CD4-positive, alpha-beta T cell treated with Interleukin-4 for 4 hours (primary cell): ENCODE measurements at places on chromosomes 12 and 14.

- DNase-seq: no peak
These were observed 154.9 kb upstream of the PELI2 start for GRCh38 chr14:55963295-55963694.

DNA sequence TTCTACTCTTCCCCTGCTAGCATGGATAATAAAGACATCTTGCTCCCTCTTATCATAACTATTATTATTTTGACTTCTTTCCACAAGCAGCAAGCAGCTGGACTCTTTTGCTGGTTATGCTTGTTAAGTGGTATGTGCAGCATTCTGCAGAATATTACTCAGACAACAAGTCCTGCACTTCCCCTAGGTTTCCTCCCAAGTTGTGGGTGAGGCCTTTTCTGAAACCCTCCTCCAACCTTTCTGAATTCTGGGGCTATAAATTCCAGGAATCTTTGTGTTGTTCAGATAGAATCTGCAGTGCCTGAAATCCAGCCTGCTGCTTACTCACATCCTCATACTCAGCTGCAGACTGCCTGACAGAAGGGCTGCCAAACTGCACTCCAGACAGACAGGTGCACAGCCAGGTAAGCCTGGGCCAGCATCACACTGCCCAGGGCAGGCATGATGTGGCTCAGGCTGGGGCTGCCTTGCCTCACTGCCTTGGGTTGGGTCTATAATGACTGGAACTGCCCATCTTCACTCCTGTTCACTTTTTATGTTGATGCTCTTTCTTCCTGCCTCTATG is 6.2 kb upstream of the DHRS2 start:
- no peak for DNase-seq

GRCh38 chr12:80837342-80837978 is 100.3 kb downstream of the LIN7A start:
- DNase-seq: no peak

- DNase-seq: no peak
These were observed 54.3 kb downstream of the PLCZ1 start for GRCh38 chr12:18683327-18684013.

GRCh38 chr12:79402606-79403005 is 288.2 kb downstream of the PAWR start:
- no peak for DNase-seq

DNA sequence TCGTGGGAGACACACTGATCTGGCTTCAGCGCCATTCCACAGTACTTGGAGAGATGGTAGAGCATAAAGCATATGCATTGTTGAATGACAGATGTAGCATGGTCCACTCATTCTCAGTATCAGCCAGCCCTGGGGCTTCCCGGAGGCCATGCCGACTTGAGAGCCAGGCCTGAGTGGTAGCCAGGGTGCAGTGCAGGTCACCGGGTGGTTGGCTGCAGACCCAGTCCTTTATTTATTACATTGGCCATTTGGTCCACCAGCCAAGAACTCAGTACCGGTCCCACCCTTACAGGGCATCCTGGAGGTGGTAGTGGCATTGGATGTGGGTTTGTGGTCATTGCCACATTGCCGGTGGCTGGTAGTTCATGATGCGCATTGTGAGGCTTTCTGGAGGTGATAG is 121.6 kb upstream of the RTL1 start:
- DNase-seq: no peak

- DNase-seq: no peak
These were observed 63.2 kb downstream of the FBXL14 start for GRCh38 chr12:1531153-1531653.

DNA sequence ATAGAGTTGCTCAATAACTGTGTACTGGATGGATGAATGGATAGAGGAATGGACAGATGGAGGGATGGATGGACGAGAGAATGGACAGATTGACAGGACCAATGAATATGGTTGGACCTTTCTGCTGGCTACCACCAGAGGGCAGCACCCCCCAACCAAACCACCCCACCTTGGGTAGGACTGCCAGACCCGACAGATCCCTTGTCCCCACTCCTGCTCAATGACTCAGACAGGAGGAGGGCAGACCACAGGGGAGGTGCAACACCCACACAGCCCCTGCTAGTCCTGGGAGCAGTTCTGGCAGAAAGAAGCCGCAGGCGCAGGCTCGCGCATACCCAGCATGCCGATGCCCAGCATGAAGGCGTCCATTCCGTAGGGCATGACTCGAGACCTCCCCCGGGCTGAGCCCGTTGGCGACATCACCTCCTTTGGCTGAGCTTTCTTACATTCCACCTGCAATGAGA is 12.4 kb downstream of the MSI1 start:
- peak; percentile 70 for DNase-seq

- no peak for DNase-seq
These were observed 374.5 kb downstream of the RAD51B start for GRCh38 chr14:68193970-68194681.

- DNase-seq: no peak
These were observed 520 bp downstream of the KSR2 start for GRCh38 chr12:117968151-117968789.

DNA sequence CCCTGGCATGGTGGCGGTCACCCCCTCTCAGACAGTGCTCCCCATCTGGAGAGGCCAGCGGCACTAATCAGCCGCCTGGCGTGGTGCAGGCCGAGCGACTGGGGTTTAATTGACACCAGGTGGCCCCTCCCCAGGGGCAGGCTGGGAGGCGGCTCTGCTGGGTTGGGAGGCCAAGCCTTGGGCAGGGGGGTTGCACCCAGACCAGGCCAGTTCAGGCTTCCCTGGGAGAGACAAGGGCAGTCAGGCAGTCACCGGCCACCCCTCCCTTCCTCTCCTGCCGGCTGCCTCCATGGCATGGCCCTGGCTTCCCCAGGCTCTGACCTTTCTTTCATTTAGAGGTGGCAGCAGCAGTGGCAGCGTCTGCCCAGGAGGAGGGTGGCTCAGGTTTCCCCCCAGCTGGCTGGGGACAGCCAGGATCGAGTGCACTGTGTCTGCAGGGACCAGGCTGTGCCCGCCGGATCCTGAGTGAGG is 78.1 kb upstream of the NOS1 start:
- no peak for DNase-seq

GRCh38 chr12:116977465-116978380 is 67.0 kb downstream of the FBXW8 start:
- DNase-seq: no peak

DNA sequence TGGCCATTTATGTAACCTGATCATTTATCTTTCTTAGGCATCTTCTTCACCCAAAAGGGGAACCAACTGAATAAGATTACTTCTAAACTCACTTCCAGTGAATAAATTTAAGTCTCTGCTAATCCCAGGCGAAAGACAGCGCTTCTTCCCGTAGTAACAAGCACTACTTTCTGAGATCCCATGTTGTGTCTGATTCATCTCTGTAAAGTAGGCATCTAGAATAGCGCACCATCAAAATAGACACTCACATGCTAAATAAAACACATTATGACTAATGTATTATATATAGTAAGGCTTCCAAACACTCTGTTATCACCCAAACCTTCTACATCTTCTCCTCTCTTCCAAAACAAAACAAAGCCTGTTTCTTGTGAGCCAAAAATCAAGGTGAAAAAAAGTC is 15.1 kb downstream of the GTF2A1 start:
- DNase-seq: no peak

- DNase-seq: no peak
These were observed 17.4 kb downstream of the ACVRL1 start for GRCh38 chr12:51924551-51925319.

DNA sequence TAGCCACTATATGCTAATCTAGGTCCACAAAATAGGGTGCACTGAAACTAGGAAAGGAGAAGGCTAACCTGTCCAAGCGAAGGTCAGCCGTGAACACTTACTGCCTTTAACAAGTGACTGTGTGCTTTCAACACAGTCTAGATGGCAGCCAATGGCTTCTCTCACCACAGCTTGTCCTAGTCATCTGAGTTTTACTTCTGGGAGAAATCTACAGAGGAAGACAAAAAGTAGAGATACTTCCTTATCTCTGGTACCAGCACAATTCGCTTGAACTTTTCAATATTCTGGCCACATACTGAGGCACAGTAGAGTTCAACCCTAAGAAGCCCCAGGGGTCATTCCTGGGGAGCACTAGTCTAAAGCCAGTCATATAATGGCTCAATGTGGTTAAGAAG is 176.9 kb downstream of the BTG1 start:
- no peak for DNase-seq

GRCh38 chr12:113314121-113314529 is 20.8 kb downstream of the SLC8B1 start:
- no peak for DNase-seq

- no peak for DNase-seq
These were observed 8.4 kb upstream of the EID3 start for GRCh38 chr12:104294927-104295668.

GRCh38 chr12:3320881-3321509 is 170.0 kb upstream of the PRMT8 start:
- DNase-seq: no peak

DNA sequence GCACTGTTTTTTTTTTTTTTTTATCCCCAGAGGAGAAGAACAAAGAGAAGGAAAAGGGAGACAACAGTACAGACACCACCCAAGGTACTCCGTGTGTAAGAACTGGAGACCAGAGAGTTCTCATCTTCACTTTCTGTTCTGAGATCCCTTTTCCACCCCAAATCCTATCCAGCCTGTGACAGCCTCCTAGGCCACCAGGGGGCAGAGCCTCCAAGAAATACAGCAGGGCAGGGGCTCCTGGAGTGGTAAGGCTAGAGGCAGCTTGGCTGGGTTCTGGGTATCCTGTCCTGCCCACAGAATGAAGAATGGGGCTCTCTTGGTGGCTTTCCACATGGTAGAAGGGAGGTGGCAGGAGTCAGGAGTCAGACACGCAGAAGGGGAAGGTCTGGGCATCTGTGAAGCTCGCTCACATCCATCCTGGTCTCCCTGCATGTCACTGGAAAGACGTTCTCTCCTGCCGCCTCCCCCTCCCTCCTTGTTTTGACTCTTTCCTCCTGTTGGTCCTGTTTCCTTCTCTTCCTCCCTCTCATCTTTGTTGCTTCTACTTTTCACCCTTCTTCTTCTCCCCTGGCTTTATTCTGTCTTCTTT is 12.0 kb downstream of the CLSTN3 start:
- peak; percentile 29 for DNase-seq

DNA sequence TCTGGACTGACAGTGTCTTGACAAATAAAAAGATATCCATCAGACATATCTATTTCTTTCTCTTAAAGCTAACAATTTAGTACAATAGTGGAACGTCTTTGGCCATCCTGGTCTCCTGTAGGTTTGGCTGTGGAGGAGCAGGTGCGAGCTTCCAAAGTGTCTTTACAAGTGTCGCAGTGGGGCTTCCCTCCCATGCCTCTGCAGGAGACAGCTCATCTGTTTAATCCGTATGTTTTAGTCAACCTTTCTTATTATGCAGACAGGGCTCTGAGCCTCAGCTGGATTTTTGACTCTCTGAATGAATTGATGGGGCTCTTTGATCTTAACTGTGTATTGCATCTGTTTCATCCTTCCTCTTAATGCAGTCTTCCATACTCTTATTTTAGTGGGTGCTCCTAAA is 57.5 kb downstream of the RMST start:
- no peak for DNase-seq
